ENCODE measurements at places on chromosomes 13 and 19.
A peak's percentile ranks its signal among the peaks of the same experiment; 100 is the strongest.

GRCh38 chr19:45477713-45478453 lies 10.1 kb downstream of the FOSB start:
- peak; percentile 25 for DNase-seq

GRCh38 chr19:29538146-29538545 lies 12.4 kb downstream of the VSTM2B start:
- no peak for DNase-seq

DNA sequence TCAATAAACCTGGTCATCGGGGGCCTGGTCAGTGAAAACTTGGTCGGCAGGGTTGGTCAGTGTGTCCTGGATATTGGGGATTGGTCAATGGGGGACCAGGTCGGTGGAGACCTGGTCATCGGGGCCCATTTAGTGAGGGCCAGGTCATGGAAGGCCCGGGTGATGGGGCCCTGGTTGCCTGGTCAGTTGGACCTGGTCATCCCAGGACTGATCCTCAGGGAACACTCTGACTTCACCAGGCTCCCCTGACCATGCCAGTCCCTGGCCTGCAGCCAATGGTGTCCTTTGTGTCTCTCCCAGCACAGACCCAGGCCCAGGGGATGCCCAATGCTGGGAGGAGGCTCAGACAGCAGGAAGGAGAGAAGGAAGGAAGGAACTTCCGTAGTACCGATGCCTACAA lies 42.1 kb upstream of the TPM4 start:
- no peak for DNase-seq

DNA sequence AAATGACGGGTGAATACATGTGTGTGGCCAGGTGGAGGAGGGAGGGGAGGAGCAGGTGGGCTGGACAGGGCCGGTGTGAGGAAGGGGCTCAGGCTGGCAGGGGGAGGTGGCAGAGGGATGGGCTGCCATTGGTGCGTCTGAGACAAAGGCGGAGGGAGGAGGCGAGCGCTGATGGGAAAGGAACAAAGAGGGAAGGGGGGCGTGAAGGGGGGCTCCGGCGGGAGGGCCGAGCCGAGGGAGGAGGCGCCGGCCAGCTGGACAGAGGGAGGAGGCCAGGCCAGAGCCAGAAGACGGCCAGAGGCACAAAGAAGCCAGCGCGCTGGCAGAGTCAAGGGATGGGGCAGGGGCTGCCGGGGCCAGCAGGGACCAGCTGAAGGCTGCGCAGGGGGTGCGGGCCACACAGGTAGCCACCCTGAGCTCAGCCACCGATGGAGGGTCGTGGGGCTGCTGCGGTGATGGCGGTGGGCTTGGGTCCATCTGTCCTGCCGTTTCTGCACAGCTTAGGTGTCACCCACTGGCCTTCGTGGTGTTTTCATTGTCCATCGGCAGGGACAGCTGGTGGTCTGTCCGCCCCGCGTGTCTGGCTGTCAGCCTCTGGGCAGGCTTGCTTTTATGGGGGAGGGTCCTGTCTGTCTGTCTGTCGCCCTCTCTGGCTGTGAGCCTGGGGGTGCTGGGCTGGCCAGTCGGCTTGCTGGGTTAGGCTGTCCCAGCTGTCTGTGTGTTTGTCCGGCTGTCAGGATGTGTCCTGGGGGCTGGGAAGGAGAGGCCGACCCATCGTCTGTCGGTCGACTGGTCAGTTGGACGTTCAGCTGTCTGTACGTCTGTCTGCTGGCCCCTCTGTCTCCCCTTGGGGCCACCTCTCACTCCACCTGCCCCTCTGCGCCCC lies 2.2 kb downstream of the APC2 start:
- no peak for DNase-seq

GRCh38 chr19:55115446-55116065 lies 1.9 kb downstream of the PPP1R12C start:
- no peak for DNase-seq

GRCh38 chr19:38691938-38692457 lies 44.5 kb downstream of the ACTN4 start:
- no peak for DNase-seq

GRCh38 chr13:44822291-44822690 lies 167.0 kb downstream of the NUFIP1 start:
- no peak for DNase-seq
